ENCODE measurements at places on chromosomes 13 and 19.

DNA sequence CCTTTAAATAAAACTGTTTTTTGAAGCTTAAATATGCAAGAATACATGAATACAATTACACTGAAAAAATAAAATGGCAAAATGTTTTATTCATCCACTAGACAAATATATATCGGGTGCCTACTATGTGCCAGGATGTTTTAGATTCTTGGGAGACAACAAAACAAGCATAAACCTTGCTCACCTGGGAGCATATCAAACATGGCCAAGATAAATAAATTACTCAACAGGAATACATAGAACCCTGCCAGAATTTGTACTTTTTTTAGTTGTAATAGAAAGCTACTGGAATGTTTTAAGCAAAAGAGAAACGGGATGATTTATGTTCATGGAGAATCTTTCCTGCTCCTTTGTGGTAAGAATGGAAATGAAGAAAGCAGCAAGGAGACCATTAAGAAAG, 2358.5 kb upstream of the PCDH20 start:
- no peak for DNase-seq

- no peak for DNase-seq
Measured at GRCh38 chr13:104086759-104087158, 1020.5 kb upstream of the SLC10A2 start.

- DNase-seq, result no peak
Measured at GRCh38 chr13:48910686-48911085, 65.0 kb upstream of the FNDC3A start.

GRCh38 chr19:34316247-34316646, 48.7 kb upstream of the GPI start:
- DNase-seq, result no peak

GRCh38 chr13:43166644-43167457, 143.5 kb downstream of the DNAJC15 start:
- no peak for DNase-seq

GRCh38 chr19:12800466-12800770, 1.2 kb downstream of the PRDX2 start:
- DNase-seq, result no peak

DNA sequence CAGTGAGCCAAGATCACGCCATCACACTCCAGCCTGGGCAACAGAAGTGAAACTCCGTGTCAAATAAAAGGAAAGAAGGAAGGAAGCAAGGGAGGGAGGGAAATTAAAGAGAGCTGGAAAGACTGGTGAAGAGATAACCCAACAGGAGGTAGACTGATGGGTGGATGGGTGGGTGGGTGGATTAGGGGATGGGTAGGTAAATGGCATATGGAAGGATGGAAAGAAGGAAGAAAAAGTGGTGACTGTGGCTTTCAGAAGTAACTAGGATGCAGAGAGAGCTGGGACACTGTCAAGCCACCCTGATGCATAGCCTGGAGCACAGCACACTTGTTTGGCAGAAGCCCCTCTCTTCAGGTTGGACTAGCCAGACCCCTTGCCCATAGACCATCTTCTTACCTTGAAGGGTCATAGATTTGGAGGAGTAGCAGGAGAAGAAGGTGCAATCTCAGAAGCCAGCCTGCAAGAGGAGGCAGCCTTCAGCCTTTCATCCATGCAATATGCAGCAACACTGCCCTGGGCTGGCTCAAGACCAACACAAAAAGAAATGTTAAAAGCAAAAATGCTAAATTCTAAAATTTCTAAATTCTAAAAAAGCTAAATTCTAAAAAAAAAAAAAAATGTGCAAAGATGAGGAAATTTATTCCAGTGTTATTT, 5.1 kb downstream of the IQCN start:
- DNase-seq, result no peak

DNA sequence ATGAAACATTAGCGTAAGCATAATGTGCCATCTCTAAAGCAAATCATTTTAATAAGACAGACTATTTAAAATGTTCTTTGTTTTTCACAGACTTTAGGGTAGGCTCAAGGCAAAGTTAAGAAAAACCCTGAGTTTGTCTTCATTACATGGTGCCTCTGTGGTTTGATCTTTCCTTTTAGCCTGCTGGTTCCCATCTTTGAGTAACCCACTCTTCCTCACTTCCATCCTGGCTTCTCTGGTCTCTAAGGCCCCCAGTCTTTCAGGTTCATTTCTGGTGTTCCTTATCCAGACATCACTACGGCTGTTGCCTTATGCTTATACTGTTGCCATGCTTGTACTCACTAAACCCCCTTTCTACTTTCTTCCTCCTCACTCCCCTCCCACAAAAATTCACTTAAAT, 38.4 kb downstream of the DACH1 start:
- DNase-seq, result no peak

GRCh38 chr13:105595471-105595870, 940.0 kb downstream of the EFNB2 start:
- DNase-seq, result no peak

- DNase-seq, result no peak
Measured at GRCh38 chr19:53936029-53936428, 26.7 kb upstream of the CACNG8 start.

DNA sequence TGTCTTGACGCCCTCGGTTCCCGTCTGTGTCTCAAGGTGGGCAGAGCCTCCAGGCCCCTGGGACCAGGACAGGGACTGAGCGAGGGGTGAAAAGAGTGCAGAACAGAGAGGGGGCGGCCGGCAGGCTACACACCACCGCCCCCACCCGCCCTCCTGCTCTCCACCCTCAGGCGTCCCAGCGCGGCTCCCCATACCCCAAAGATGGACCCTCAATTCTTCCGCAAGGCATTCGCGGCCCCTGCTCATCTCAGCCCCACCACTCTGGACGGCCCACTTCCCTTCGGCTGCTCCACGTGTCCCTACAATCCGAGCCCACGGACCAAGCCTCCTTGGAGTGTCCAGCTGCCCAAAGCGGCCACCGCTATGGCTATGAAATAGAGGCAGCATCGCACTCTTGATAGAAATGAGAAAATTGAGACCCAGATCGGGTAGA, 1.8 kb downstream of the KLF16 start:
- DNase-seq, result no peak

DNA sequence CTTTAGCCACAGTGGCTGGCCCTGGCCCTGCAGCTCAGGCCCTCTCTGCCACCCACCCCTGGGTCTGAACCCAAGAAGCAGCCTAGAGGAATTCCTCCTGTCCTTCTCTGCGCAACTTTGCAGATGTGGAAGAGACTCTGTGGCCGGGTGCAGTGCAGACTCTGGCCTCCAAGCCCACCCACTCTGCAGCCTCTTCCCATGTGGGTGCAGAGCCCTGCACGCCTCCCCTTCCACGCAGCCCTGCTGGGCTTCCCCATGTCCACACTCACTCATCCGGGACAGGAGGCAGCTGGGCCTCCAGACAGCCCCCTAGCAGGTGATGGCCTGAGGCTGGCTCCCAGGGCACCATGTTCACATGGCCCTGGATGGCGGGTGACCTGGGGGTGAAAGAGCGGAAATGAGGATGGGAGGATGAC, 2.5 kb downstream of the TEX29 start:
- DNase-seq, result peak; percentile 50

DNA sequence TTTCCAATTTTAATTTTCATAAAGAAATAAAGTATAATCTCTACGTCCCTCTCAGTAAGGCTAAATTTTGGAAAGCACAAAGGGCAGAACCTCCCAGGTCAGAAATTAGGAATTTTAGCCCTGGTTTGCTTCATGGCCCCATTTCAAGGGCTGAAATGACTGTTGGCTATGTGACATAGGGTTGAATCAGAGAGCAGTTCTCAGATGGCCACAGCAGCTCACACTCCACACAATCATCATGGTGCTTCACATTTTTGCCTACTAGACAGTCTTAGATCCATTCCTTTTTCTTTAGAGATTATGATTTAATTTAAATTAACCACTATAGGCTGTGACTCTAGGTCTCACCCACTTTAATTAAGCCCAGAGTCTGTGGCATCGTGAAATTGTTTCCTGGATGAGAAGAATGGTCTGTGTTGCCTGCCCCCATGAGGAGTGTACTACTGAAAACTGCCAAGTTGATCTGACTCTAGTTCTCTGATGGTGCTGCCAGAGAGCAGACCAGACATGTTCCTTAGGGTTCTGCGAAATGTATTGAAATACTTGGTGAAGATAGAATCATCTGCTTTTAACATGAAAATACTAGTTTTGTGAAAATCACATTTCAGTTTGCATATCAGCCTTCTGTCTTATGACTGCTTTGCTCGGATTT, 57.4 kb downstream of the ESD start:
- DNase-seq, result no peak

GRCh38 chr19:35560677-35561076, 2.8 kb downstream of the ATP4A start:
- no peak for DNase-seq

DNA sequence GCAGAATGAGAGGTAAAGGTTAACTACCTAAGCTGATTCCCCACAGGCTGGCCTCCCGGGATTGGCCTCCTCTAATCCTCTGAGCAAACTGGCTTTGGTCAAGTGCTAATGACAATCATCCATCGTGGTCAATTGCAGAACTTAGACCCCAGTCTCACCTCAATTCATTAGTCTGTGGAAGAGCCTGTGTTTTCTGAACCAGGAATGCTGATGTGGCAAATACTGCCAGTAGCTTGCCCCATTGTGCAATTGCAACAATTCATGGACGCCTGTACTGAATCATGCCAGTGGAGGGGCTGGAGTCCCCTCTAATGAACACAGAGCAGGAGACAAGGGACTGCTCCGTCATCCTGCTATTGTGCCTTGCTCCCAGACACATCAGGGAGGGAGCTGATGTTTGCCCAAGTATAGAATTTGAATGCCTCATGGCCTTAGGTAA, 1256.5 kb downstream of the EFNB2 start:
- no peak for DNase-seq

- DNase-seq, result no peak
Measured at GRCh38 chr19:21519488-21519887, 14.1 kb downstream of the ZNF429 start.

DNA sequence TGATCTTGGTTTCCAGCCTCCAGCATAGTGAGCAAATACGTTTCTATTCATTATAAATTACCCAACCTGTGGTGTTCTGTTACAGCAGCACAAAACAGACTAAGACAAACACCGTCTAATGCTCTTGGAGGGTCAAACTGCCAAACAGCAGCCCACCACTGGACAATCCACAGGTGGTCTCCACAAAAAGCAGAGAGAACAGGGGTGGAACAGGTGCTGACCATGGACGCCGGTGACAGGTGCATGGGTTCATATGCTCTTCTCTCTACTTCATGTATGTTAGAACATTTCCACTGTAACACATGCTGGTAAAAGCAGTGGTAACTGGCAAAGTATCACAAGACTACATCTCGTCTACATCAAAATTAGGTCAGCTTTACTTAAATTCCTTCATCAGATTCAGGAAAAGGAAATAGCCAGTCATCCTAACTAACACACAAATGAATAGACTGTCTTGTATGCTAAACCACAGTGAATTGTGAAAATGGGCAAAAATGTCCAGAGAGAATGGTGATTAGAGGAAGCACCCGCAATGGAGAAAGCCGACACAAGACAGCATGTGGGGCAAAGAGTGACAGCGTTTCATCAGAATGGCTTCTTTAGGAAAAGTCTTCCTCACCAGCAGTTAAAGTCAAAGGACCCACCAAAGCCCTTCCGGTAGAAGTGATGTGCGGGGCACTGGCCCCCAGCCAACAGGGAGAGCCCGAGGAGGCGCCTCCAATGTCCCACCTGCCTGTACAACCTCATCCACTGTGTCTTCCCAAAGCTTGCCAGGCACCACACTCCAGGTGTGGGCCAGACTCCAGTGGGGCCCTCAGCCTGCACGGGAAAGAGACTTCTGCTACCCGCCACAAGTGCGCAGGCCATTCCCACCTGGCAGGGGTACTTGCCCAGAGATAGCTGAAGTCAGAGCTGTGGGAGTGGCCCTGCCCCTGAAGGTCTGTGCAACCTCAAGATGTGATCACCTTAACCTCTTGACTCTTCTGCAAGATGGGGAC, 6.5 kb downstream of the CARS2 start:
- DNase-seq, result no peak

GRCh38 chr13:38141792-38142191, 207.9 kb upstream of the UFM1 start:
- DNase-seq, result no peak

DNA sequence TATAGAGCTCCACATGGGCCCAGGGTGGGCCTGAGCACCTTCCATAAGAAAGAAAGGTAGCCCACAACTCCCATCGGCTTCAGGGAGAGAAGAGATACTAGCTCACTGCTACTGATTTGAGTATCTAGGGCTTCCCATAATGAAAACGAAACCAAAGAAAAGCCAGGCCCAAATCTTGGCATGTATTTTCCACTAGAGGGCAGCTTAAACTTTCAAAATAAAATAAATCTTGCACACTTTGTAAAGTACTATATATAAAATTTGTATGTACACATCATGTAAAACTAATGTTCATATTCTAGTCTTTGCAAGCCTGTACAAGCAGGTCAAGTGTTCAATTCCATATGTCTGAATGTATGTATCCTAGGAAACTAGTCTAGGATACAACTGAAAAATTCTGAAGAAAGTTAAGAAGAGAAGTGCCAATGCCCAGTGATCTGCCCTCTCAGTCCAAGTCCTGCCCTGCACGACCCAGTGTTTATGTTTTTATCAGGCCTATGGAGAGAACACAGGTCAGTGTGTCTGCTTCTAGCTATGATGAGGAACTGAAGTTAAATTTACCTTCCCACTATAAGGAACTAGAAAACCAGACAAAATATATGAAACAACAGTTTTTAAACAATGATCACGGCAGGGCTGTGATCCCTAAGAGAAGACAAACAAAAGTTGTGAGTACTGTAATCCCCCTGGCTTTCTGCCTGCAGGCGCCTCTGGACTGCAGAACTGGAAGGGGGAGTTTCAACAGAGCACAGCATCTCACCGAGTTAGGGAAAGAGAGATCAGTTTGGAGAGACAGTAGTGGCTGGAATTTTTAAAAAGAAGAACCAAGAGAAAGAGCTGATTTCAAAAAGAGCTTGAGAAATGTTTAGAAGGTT, 475.7 kb downstream of the UQCRFS1 start:
- no peak for DNase-seq

- no peak for DNase-seq
Measured at GRCh38 chr19:3572855-3573161, at the start of gene HMG20B. Gene HMG20B (plus strand): TSS chr19:3572944. CDS start chr19:3573310, 366 bp downstream.

GRCh38 chr19:36528921-36529518, 949 bp upstream of the ZNF260 start:
- peak; percentile 66 for DNase-seq
